ENCODE measurements at places on chromosomes 7 and 10.

DNA sequence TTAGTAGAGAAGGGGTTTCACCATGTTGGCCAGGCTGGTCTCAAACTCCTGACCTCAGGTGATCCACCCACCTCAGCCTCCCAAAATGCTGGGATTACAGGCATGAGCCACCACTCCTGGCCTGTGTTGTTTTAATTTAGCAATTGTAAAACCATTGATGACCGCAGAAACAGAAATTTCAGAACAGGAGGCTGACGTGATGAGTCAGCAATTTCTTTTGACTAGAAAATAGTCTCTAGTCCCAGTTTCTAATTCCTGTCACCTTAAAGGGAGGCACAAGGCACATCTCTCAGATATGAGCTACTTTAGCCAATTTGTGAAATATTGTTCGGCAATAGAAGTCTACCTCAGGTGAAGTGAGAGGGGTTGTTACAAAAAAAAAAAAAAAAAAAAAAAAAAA lies 440.8 kb upstream of the C7orf33 start:
- DNase-seq, result no peak

- DNase-seq, result no peak
Observed at GRCh38 chr7:67928141-67928540, 931.5 kb downstream of the TYW1 start.

DNA sequence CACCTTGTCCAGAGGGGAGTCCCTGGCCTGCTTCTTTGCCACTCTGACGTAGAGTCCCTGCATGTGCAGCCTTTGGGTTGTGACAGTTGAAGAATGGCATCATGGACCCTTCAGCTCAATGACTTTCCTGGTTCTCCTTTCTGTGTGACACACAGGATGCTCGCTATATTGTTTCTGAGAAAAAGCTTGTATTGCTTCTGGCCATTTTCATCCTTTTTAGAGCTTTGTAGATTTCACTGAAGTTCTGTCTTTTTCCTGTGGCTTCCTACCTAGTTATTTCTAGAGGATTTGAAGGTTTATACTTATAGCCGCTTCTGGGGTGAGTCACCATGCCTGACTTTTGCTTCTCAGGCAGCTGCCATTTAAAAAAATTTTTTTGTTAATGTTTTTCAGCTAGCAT lies 27.0 kb downstream of the SND1 start:
- DNase-seq, result peak; percentile 57

DNA sequence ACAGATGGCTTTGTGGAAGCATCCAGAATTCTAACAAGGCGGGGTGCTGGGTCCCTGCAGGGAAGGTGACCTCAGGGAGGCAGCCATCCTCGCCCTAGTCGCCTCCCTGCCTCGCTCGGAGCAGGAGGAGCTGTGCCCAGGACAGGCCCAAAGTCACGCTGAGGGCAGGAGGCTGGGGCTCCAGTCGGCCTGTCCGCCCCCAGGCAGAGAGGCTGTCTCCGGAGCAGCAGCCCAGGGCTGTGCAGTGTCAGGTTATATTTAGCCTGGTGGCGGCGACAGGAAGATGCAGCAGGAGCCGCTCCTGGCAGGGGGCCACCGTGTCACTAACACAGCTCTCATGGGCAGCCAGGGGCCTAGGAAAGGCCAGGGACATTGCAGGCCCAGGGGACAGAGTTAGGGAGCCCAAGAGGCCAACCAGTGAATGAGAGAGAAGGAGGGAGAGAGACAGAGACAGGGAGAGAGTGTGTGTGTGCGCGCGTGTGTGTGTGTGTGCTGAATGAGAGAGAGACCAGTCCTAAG lies 13.5 kb downstream of the KCNH2 start:
- no peak for DNase-seq

DNA sequence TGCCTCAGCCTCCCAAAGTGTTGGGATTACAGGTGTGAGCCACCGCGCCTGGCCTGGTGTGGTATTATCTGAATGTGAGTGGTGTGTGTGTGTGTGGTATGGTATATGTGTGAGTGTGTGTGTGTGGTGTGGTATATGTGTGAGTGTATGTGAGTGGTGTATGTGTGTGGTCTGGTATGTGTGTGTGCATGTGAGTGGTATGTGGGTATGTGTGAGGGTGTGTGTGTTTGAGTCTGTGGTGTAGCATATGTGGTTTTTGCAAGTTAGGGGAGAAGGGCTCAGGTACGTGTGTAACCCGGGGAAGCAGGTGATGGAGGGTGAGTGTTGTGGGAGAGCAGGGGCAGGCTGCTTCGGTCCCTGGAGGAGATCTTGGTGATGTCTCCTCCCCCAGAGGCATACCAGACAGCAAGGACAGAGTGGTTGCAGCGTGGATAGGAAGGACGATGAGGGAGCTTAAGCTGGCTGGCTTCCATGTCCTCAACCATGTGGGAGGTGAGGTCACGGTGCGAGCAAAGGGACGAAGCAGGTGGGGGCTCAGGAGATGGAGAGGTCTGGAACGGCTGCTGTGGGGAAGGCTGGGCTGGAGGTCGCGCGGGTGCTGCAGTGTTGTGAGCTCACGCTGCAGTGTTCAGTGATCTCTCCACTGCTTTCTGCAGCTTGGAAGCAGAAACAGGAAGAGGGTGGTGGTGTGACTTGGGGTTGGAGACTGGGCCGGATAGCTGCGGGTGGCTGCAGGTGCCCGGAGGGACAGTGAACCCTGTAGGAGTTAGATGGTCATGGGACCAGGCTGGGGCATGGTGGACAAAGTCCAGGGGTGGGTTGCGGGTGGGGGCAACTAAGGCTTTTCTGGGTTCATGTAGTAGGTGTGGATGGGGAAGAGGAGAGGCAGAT lies 5.0 kb downstream of the ZYX start:
- peak; percentile 29 for DNase-seq

DNA sequence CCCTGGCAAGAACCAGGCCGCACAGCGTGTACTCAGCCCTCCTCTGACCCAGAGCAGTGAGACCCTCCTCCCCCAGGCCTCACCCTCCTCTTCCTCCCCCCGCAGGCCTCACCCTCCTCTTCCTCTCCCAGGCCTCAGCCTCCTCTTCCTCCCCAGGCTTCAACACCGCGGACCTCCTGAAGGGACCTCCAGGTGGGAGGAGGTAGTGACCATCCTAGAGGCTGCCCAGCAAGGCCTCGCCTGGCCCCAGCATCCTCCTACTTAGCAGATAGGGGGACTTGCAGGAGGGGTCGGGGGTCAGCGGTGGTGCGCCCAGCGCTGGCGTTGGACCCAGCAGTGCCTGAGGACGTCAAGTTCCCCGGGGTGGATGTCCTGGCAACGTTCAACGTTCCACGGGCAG lies 270.8 kb downstream of the ELFN1 start:
- DNase-seq, result no peak

- no peak for DNase-seq
Observed at GRCh38 chr7:104972500-104972899, 41.5 kb upstream of the KMT2E start.

DNA sequence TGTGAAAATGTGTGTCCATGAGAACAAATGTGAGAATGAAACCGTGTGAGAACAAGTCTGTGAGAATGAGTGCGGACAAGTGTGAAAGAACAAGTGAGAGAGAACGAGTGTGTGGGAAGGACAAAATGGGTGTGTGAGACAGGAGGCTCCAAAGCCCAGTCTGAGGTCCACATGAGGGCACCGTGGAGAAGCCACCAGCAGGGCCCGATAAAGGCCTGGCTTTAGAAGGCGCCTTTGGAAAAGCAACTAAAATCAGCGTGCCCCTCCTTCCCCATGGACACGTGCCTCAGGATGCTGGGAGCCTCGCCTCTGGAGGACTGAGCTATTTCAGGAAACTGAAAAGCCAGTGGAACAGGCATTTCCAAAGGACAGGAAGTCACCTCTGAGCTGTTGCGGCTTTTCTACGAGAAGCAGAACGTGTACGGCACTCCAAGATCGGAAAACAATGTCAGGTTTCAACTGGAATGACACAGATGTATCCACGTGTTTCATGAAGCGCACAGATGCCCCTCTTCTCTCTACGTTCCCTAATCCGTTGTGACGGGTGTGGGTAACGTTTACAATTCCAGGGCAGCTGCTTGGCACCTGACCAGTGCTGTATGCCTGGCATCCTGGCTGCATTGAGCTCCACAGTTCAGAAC lies 46.4 kb downstream of the ESYT2 start:
- DNase-seq, result no peak

GRCh38 chr7:14691597-14692203 lies 210.9 kb downstream of the DGKB start:
- peak; percentile 27 for DNase-seq

GRCh38 chr10:21396889-21397288 lies 128.6 kb downstream of the SKIDA1 start:
- no peak for DNase-seq

- no peak for DNase-seq
Observed at GRCh38 chr7:155230169-155230593, 67.5 kb upstream of the INSIG1 start.

- DNase-seq, result no peak
Observed at GRCh38 chr7:23618241-23618640, 21.1 kb downstream of the CCDC126 start.

DNA sequence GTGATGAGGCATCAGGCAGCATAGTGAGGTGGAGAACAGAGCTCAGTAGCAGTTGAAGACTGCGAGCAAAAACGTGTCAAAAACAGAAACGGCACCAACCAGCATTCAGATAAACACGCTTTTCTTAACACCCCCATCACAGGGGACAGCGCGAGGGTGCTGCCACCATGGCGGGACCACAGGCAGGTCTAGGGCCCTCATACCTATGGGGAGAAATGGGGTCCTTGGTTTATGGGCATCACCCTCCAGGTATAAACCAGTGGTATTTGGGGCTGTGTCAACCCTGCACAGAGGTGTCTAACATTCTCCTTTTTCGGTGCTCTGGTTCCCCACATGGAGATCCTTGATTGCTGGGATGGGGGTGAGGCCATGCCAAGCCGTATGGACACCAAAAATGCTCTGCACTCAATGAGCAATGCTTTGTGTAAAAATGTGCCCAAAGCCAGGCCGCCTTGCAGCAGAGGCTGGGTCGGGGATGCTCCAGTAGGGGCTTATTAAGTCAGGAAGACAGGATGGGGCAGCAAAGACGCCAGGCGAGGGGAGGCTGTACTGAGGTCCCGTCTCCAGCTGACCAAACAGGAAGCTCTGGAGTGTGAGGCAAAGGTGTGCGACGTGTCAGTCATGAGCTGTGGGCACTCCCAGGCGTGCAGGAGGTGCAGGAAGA lies 191.5 kb downstream of the WDR37 start:
- DNase-seq, result no peak

GRCh38 chr10:79071396-79071923 lies 2.7 kb downstream of the ZMIZ1 start:
- no peak for DNase-seq

GRCh38 chr7:13028036-13028824 lies 340.8 kb downstream of the ARL4A start:
- no peak for DNase-seq

DNA sequence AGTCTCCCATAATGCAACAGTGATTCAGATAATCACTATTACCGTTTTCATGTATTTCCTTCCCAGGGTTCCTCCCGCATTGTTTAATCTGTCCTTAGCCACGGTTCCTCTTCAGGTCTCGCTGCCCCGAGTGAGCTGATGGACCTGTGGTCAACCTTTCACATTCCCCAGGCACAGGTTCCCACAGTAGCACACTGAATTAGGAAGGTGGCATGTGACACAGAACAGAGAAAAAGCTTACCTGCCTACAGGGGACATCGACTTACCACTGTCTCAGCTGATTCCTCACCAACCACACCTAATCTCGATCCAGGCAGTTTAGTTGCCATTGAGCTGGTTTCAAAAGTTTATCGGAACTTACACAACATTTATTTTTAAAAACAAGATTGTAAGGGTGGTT lies 72.2 kb downstream of the MTURN start:
- DNase-seq, result no peak

GRCh38 chr7:128099204-128099671 lies 68.0 kb upstream of the LRRC4 start:
- no peak for DNase-seq

GRCh38 chr7:147497246-147497645 lies 1093.3 kb upstream of the C7orf33 start:
- DNase-seq, result no peak

DNA sequence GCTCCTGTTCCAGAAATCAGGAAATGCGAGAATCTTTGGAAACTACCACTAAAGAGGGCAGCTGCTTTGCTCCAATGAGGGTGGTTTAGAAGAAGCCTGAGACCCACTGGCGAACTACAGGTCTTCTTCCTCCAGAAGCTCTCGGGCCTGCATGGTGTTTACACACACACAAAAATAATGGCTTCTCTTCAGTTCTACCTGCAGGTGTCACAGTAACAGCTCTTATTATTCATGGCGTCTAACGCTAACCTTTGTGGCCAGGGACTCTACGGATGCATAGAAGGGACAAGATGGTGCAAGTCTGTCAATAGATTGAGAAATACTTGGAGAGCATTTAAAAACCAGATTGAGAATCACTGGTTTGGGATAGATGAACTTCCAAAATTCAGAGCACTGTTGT lies 22.4 kb downstream of the GPR141 start:
- no peak for DNase-seq

DNA sequence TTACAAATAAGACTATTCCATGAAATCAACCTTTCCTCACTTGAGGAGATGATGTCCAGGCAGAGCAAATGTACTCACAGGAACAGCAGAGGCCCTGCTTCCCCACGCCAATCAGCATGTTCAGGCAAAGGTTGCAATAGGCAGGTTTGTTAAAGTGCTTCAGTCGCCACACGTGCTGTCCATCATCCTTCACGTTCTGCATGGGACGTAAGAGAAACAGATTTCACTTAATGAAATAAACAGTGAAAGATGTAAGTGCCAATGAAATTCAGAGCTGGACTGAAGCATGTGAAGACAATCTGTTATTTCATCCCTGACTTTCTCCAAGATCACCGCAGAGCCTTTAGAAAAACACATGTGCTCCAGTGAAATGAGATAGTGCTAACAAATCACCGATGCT lies 217.4 kb downstream of the DGKB start:
- no peak for DNase-seq

- no peak for DNase-seq
Observed at GRCh38 chr7:47314728-47315607, 266.9 kb downstream of the TNS3 start.

GRCh38 chr7:4244041-4244440 lies 438.1 kb upstream of the FOXK1 start:
- DNase-seq, result no peak

DNA sequence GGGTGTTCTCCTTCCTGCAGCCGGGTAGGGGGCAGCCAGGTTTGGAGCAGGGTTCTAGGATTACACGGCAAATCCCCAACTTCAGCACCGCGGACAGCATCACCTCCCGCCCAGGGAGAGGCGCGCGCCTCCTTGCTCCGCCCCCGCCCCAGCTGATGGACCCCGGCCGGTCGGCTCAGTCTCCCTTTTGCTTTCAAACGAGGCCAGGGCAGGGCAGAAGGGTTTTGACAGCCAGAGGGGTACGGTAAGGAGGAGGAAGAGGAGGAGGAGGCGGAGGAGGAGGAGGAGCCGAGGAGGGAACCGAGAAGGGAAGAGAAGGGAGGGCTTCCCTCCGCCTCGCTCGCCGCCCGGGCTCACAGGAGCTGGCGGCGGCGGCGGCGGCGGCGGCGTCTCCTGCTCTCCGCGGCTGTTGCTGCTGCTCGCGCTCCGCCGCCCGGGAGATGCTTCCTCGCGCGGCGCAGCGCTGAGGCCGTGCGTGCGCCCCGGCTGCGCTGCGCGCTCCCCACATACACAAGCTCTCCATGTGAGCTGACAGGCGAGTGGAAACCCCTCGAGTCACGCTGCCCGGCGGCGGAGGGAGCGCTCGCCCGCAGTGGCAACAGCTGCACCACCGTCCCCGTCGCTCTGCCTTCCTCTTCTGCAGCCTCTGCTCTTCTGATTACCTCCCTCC lies 615 bp upstream of the CNTNAP2 start:
- DNase-seq, result peak; percentile 57

All from GM13976 (cell line).